AML-193 (cell line): ENCODE measurements at places on chromosomes 3 and 15.

GRCh38 chr3:140748903-140749302 is 71.0 kb downstream of the TRIM42 start:
- no peak for DNase-seq

- peak; percentile 18 for DNase-seq
These were observed 10.7 kb downstream of the BMF start for GRCh38 chr15:40097968-40098476.

GRCh38 chr3:184914628-184915027 is 102.7 kb downstream of the VPS8 start:
- no peak for DNase-seq

GRCh38 chr15:39132954-39133600 is 447.8 kb upstream of the THBS1 start:
- DNase-seq = no peak

DNA sequence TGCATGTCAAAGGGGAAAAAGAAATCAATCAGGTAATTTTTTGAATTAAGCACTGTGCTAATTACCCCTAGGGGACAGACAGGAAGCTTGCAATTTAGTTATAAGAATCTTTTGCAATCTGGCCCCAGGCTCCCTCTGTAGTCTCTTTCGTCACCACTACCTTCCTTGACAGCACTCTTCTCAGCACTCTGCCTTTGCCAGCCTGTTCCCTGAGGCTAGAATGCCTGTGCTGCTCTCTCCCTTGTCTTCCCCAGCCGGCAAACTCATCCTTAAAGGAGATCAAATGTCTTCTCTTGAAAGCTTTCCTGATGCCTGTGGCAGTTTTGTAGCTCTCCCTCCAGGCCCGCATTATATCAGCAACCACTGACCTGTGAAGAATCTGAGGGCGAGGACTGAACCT is 32.4 kb upstream of the PRTG start:
- peak; percentile 88 for DNase-seq

DNA sequence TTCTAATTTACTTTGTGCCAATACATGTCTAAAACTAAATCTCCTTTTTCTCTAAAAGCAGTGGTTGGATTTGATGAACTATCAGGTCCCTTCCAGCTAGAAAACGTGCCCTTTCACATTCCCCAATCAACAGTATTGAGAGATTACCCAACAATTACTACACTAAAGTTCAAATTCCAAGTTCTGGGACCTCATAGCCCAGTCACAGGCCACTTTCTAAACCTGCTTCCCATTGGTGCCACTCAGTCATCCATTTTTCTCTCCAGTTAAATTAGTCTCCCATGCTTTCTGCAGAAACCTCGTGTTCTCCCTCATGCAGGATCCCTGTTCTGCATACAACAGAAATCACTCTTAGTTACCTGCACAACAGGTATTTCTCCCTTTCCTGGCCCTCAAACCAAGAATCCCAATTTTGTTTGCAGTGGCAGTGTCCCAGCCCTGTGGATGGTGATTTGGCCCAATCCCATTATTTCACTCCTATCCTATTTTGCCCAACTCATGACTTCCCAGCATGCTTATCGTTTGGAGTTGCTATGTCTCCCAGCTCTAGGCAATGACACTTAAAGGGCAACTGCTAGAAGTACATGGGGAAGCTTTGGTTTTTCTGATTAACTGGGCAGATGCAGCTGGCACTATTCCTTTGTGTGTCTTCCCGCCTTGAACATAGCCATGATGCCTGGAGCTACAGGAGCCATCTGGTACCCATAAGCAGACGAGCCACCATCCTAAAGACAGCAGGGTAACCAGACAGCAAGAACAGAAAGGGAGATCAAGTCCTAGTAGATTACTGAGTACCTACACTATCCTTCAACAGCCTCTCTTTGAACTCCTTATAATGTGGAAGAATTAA is 224.2 kb downstream of the MINAR1 start:
- DNase-seq = no peak

DNA sequence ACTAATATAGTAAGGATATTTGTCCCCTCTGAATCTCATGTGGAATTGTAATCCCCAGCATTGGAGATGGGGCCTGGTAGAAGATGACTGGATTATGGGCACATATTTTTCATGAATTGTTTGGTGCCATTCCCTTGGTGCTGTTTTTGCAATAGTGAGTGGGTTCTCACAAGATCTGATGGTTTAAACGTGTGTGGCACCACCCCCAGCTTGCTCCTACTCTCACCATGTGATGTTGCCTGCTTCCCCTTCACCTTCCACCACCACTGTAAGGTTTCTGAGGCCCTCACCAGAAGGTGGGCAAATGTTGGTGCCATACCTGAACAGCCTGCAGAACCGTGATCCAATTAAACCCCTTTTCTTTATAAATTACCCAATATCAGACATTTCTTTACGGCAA is 28.1 kb upstream of the SERPINI2 start:
- DNase-seq = no peak

- DNase-seq = no peak
These were observed 243.2 kb downstream of the NSUN3 start for GRCh38 chr3:94305835-94306611.

DNA sequence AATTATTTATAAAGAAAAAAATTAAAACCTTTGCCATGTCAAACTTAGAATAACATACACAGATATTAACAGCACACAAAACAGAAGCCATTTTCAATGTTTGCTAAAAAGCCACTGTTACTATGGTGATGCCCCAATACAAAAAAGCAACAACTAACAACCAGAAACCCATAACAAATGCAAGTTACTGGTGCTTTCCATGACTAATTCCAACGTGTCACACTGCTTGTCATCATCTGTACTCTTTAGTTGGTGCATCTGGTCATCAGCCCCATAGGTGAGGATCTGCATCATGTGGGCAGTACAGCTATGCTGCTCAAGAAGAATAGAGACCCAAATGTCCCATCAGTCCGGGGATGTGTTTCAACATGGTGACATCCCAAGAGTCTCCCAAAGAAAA is 52.8 kb downstream of the ATP8B4 start:
- DNase-seq = peak; percentile 22

DNA sequence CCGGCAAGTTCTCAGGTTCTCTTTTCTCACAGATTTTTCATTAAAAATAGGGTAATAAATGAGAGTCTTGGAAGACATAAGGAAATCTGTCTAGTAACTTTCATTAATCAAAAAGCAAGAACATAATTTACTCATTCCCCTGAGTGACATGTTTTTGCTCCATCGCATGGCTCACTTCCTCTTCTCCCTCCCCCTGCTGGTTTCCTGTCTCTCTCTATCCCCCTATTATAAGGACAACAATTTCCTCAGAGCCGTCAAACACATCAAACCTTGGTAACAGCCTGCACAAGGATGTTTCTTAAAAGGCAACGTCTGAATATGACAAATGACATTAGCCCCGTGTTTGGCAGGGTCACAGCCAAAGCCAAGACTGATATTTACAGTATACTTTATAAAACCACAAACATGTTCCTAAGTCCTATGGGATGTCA is 1149.6 kb downstream of the IGSF11 start:
- no peak for DNase-seq

GRCh38 chr3:149582395-149582794 is 75.4 kb downstream of the WWTR1 start:
- DNase-seq = no peak

DNA sequence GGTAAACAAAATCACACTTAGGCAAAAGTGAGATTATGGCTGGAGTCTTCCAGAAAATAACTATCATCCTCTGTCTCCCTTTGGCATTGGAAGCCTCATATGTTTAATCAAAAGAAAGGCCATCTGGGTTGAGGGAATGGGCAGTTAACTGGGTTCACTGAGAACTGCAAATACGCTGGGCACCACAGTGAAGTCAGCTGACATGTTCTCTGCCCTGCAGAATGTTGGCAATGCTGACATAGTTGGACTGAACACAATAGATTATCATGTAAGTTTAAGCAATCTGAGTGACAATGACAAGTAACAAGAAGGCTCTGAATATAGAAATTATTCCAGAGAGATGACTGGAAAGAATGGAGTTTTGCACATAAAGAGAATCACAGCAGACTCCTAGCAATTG is 43.8 kb upstream of the SLC25A26 start:
- DNase-seq = no peak

DNA sequence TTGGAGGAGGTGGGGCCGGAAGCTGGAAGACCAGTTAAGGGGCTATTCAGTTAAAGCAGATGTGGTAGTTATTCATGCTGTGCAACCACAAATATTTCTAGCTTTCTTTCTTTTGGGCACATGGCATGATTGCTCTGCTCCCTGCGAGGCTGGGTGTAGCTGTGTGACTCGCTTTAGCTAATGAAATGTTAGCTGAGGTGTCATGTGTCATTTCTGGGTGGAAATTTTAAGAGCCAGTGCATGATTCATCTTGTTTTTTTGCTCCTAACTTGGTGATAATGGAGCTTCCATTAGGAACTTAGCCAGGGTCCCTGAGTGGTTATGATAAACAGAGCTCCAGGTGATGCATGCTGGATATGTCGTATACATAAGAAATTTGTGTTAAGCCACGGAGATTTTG is 300.6 kb downstream of the SATB1 start:
- DNase-seq = no peak

GRCh38 chr15:56425976-56426375 is 39.0 kb downstream of the MNS1 start:
- DNase-seq = no peak

DNA sequence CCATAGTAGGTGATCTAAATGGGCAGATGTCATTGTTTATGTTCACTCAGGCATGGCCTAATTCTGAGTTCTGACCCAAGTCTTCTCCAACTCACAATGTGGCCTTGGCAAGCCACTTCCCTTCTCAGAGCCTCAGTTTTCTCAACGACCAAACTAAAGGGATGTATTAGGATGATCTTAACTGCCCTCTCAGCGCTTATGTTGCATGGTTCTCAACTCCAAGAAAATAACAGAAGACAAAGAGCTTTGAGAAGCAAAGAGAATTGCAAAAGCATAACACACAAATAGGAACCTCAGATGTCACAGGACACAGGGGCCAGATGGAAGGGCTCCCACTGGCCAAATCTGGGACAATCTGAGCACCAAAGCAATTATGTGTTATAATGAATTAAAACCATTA is 8.6 kb downstream of the RHCG start:
- no peak for DNase-seq

DNA sequence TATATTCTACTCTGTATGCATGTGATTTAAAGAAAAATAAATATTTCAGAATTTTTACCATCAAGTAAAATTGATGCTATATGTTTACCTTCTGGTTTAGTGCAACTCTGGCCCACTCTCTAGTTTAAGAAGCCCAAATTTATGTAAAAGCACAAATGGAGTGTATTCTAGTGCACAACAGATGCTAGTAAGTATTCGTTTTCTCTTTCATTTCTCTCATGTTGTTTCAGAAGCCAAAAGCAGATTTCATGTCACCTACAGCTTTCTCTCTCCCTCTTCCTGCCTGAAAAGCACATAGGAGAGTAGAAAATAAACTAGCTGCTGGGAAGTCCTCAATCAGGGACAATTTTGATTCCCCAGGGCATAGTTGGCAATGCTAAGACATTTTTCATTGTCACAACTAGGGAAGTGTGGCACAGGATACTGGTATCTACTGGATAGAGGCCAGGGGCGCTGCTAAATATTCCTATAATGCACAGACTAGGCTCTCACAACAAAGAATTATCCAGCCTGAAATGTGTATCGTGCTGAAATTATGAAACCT is 147.4 kb upstream of the ARHGEF26 start:
- DNase-seq = no peak

GRCh38 chr3:193872265-193872753 is 263.6 kb upstream of the HES1 start:
- no peak for DNase-seq

GRCh38 chr3:130991126-130991525 is 35.5 kb downstream of the ASTE1 start:
- DNase-seq = no peak

DNA sequence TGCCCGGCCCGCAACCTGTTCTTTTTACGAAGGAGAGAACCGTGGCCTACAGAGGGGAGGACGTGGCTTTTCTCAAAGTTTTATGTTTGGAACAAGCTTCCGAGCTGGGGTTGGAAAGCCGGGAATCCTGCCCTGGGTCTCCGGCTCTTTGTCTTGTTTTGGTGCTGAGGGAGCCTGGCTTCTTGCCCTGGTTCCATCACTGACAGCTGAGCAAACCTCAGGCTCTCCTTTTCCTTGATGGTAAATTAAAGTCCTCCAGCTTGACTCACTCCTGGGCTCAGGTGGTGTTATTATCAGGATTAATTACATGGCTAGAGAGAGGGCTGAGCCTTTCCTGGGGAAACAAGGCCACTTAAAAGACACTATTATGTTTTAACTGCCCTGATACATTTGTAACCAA is 289.5 kb upstream of the RGMA start:
- DNase-seq = no peak

DNA sequence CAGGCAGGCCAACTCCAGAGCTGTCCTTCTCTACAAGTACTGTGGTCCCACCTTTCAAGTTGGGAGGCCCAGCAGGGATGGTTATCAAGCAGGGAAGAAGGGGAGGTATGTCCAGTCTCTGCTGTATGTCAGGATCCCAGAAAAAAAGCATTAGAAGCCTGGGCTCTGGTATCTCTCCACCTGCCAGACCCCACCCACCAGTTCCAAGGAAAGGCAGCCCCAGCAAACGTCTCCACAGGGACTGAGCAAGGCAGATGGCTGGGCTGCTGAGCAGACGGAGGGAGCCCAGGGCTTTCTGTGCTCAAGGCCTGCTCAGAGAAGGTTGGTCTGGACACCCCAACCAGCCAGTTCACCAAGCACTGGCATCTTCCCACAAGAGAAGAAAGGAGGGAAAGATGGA is 287.8 kb downstream of the XXYLT1 start:
- DNase-seq = no peak

- no peak for DNase-seq
These were observed 5.2 kb upstream of the HHATL start for GRCh38 chr3:42707620-42708355.

DNA sequence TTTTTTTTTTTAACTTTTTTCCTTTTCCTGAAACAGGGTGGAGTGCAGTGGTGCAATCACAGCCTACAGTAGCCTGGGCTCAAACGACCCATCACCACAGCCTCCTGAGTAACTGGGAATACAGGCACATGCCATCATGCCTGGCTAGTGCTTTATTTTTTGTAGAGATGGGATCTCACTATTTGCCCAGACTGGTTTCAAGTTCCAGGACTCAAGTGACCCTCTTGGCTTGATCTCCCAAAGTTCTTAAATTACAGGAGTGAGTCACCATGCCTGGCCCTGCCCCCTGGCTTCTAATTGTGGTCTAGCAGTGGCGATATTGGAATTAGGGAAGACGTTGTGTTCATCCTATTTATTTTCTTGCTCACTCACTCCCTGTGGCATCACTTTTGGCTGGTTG is 1138.4 kb downstream of the SI start:
- DNase-seq = no peak

GRCh38 chr3:124043023-124043422 is 51.1 kb upstream of the ROPN1 start:
- no peak for DNase-seq

GRCh38 chr15:69253156-69253555 is 45.6 kb upstream of the PAQR5 start:
- DNase-seq = no peak

DNA sequence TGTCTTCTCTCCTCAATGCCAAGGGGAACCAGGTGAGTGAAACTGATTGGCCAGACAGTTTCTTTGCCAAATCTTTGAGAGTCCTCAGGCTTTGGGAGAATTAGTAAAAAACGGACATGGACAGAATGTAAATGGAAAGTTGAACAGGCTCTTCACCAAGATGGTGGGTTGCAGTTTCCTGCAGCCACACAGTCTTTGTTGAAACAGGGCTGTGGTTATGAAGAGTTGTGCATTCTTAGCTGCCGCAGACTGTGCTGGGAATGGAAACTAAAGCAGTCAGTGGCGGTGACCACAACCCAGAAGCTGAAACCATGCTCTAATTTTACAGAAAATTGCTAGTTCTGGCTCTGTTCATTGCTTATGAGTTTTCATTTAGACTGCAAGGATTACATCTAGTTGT is 42.1 kb upstream of the TASOR start:
- DNase-seq = no peak

- no peak for DNase-seq
These were observed 508.3 kb downstream of the LPP start for GRCh38 chr3:188662214-188662613.
